ENCODE measurements at places on chromosomes 1 and 21. TPM values are rescaled to one million over a fixed set of nuclear protein-coding genes. Genes with fewer than 3 reads are reported as not detected.

GRCh38 chr1:41539418-41539805 is 54.9 kb upstream of the EDN2 start:
- no peak for DNase-seq
- peaks cover 8% of the 10 kb centered on the region for H3K36me3 ChIP-seq
- H3K4me1 ChIP-seq: peaks cover 9% of the 10 kb centered on the region
- no peaks in the 10 kb centered on the region for H3K27me3 ChIP-seq
- H3K4me3 ChIP-seq: no peak overlapping the region
- H3K27ac ChIP-seq: no peak overlapping the region

DNA sequence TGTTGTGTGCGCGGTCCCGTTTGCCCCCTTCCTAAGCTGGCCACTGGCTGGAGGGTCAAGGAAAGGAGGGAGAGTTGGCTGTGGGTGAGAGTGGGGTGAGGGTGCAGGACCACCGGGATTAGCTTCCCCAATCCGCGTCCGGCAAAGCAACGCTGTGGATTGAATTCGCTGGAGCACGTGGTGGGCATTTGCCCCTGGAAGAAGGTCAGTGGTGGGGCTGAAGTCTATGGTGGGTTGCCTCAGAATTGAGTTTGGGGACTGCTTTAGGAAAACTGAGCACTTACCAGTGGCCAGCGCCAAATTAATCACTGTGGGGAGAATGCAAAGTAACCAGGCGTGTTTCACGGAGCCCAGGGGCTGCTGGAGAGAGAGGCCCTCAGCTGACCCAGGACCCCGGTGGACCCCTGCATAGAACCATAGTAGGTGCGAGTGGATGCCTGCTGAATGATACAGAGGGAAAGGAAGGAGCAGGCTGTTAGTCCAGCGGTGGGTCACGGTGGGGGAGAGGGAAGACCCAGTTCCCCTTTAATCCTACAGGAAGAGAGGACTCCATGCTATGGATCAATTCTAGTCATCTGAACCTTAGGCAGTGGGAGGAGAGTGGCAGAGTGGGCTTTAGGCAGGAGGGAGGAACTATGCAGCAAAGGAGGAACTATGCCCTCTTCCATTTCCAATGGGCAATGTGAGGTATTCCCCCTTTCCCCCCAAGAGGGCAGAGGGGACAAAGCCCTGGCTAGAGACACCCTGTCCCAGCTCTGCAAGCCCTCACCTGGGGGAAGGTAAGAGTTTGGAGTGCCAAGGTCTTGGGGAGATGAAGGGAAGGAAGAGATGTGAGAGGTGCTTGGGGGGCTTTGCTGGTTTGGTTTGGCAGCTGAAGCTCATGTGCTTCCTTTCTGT is 1.2 kb downstream of the TNFRSF8 start:
- peaks cover 40% of the 10 kb centered on the region for H3K27me3 ChIP-seq
- no peak overlapping the region for H3K27ac ChIP-seq
- H3K36me3 ChIP-seq: no peaks in the 10 kb centered on the region
- no peak for DNase-seq
- H3K4me1 ChIP-seq: peaks cover 46% of the 10 kb centered on the region

The LYPD8 gene
- not detected for total RNA-seq

The LIN28A gene
- total RNA-seq: not detected

The ICOSLG gene
- 22.9 TPM for total RNA-seq

The SLC25A44 gene
- total RNA-seq: 13.0 TPM

The CD5L gene
- total RNA-seq: not detected

All from CD4-positive, alpha-beta T cell (primary cell).